GM06990 (cell line): ENCODE measurements at places on chromosomes 12 and 14.
A peak's percentile ranks its signal among the peaks of the same experiment; 100 is the strongest.

DNA sequence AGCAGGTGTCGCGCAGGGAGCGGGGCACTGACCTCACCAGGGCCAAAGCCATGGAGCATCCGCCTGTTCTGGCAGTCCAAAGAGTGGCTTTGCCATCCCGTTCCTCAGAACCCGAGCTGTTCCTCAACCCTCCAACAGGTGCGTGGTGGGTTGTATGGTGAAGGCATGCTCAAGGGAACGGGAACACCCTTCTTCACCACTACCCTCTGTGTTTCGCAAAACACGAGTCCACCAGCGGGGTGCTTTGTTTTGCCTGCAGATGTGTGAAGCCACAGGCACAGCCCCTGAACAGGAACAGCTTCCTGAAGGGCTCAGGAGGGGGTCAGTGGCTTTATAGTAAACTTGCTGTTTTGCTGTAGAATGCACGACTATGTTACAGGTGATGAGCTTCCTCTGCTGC lies 52.7 kb downstream of the SMOC1 start:
- no peak for DNase-seq

GRCh38 chr12:75571656-75572205 lies 60.3 kb upstream of the KRR1 start:
- DNase-seq: no peak

DNA sequence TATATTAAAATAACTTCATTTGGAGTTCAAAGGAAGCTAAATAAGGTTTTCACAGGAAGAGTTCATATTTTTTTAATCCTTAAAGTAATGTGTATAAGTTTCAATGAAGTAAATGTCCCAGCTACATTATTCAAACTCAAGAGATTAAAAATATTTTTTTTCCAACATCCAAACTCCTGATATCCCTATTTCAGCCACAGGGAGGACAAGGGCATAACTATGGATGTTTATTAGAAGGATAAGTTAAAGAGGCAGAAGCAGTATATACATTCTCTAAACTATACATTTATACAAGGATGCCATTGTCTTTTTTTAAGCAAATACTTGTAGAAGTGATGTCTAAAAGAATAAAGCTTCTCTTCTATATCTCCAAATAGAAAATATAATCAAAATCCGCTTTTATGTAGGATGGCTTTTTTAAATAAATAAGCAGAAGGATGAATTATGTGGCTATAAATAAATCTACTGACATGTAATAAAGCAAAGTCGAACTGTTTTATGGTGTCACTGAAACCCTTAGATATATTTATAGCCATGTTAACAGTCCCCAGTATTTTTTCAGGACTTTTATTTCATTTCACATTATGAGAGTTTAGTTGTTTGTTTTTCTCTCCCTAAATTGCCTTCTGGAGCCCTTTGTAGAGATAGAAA lies 936.5 kb downstream of the DIO2 start:
- no peak for DNase-seq

GRCh38 chr14:104142946-104143470 lies 4.6 kb downstream of the KIF26A start:
- no peak for DNase-seq

DNA sequence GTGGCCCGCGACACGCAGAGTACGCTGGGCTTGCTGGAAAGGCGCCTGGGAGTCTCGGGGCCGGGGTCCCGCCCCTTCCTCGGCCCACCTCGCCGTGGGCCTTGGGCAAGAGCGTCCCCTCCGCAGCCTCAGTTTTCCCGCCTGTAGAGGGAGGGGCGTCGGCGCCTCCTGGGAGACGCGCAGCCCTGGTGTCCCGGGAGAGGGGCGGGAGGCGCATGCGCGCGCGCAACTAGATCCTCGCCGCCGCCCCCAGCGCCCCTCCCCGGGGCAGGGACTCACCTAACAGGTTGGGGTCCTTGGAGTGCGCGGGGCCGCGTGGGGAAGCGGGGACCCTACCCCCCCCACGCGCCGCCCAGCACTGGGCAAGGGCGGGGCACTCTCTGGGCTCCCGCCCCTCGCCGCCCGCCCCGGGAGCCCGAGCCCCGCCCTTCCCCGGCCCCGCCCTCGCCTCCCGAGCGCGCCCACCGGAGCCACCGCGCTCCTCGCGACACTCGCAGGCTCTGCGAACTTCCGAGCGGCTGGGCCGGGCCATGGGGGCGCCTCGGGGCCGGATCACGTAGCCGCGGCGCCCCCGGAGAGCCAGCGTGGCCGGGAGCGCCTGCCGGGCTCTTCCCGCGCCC lies at the start of gene KIF26A:
TSS of gene KIF26A (plus strand) at position 490 of the 620 bp plus-strand sequence. CDS start 136 bp downstream, outside the sequence.
- DNase-seq: no peak

DNA sequence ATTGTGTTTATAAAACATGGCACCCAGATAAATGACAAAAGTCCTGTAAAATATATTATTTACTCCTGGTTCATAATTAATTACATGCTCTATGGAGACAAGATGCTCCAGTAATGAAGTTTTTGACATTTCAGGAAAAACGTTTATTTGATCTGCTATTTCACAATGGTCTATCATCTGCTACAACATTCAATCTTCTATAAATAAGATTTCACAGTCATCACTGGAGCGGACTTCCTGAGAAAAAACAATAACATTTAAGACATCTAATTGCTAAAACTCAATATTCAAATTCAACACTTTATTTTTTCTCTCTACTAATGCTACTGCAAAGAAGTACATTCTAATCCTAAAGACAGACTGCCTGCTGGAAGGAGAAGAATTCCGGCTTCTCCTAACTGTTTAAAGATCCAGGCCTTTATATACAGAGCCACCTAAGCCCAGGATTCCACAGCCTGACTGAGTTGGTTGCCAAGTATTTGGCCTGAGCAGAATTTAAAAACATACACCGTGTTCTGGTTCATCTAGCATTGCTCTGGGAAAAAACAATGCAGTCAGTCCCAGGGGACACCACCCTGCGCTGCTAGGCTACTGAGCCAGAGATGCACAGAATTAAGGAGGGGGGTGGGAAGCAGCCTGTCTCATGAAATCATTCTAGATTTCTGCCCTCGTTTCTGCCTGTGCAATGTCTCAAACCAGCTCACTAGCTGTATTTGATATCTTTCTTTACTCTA lies 58.0 kb downstream of the TMTC1 start:
- peak; percentile 4 for DNase-seq

DNA sequence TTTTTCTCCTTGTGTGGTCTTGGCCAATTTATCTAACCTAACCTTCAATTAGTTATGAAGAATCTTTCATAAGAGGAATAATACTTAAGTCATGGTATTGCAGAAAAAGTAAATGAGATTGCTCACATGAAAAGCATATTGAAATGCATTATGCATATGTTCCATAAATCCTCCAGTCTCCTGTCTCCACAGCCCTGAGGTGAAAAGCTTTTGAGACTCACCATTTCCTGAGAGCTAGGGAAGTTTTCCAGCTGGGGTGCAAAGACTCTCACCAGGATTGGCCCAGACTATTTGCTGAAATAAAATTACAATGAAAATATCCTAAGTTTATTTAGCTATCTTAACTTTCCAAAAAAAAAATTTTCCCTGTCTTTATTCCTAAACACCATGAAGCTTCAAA lies 723.8 kb upstream of the FLRT2 start:
- no peak for DNase-seq

- DNase-seq: no peak
Observed at GRCh38 chr14:66476964-66477363, 9.2 kb upstream of the CCDC196 start.

GRCh38 chr12:57628280-57629191 lies 4.5 kb downstream of the B4GALNT1 start:
- no peak for DNase-seq

GRCh38 chr14:94119071-94119470 lies 8.5 kb downstream of the IFI27 start:
- no peak for DNase-seq

DNA sequence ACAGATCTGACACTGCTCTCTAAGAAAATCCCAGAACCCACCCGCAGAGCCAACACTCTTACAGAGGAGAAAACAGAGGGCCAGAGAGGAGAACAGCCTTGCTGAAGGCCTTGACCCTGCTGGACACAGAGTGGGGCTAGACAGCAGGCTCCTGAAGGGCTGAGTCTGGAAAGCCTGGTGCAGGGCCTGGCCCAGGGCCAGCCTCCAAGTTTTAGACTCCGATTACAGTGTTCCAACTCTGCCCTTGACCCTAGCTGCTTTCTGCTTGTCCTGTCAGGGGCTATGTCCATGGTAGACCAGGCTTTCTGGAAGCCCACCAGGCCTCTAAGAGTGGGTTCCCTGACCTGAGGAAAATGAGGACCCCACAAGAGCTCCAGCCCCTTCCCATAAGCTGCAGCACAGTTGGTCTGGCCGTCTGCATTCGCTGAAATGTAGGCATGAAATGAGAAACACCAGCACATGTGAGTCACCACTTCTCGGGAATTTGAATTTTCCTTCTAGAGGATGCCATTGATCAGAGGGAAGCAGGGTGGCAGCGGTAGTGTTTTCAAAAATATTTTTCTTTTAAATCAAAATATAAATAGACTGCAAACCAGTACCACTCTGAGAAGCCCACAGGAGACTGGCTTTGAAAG lies 154.4 kb downstream of the CALM1 start:
- no peak for DNase-seq

DNA sequence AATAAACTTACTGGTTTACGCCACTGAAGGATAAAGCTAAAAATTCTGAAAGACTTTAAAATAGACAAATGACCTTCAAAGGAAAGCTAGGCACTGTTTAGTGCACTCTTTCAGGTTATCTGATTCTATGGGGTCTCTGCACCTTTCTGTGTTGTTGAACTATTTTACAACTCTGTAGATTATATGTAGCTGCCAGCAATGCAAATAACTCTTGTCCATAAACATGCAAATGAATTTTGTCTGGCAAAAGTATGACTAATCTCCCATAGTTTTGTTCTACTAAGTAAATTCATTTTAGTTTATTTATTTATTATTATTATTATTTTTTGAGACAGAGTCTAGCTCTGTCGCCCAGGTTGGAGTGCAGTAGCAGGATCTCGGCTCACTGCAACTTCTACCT lies 266.3 kb upstream of the CCDC196 start:
- DNase-seq: no peak

GRCh38 chr12:58871556-58871955 lies 48.7 kb downstream of the LRIG3 start:
- no peak for DNase-seq

- no peak for DNase-seq
Observed at GRCh38 chr14:74008843-74009499, 10.1 kb downstream of the ENTPD5 start.

GRCh38 chr12:48938805-48939204 lies 13.5 kb upstream of the FKBP11 start:
- no peak for DNase-seq

GRCh38 chr12:100982511-100983183 lies 188.1 kb downstream of the ANO4 start:
- DNase-seq: no peak

DNA sequence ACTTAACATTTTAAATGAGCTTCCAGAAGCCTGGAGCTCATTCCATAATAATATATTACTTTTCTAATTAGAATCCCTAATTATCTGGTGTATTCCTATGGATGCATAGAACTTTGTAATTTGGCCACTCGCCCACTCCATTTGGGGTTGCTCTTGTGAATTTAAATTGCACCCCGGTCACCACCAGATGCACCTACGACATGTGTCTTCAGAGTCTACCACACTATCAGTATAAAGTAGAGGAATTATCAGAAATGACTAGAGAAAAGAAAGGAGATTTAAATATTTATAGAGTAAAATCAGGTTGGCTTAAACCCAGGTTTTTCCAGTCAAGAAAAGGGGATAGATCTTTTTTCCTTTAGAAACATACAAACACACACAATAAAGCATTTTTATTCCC lies 145.8 kb upstream of the DCN start:
- no peak for DNase-seq

DNA sequence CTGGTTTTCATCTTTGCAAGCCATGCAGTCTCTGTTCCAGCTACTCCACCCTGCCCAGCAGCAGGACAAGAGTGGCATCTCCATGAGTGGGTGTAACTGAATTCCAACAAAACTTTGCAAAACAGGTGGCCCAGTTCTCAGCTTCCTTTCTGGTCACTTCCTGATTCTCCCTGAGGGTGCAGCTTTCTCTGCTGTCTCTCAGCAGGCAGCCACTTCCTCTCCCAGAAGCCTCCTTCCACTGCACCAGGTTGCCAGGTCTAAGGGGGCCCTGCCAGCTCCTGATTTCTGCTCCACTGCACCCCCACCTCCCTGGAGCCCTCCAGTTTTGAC lies 341.0 kb upstream of the FKBP4 start:
- no peak for DNase-seq

DNA sequence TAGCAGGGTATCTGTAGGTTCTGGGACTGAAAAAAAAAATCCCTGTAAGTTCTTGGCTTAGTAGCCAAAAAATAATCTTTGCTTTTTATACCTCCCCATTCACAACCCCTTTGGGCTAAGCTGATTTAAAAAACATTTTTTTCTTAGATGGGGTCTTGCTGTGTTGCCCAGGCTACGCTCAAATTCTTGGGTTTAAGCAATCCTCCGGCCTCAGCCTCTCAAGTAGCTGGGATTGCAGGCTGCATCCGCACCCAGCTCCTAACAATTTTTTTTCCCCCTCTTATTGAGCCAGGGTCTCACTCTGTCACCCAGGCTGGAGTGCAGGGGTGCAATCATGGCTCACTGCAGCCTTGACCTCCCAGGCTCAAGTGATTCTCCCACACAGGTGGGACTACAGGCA lies 9.1 kb upstream of the ISM2 start:
- no peak for DNase-seq

DNA sequence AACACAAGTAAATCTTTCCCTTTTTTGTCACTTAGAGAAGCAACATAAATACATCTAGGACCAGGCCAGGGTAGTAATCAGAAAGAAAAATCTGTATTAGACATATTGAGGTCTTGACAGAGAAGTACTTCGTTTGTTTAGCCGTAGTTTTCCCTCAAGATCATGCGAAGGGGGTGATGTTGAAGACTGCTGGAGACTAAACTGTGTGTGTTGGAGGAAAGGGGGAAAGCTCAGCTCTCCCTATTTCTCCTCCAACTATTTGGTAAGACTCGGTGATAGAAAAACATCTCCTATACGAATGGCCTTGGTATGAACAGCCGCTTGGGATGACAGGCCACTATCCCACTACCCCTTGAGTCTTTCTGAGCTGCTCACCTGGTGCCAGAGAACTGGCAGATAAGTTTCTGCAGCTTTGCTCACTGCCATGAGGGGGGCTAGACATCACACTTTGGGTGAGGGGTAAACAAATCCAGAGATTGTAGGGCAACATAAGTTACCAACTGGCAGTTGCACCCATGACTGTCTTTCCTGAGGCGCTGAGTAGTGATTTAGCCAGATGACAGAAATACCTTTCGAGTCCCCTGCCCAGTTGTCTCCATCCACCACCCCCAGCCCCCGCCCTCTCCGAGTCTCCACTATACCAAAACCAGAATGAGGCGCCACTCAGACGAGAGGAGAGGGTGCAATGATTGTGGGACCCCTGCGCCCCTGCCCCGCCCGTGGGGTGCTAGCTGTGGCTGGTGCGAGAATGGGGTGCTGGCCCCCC lies 685 bp downstream of the VAMP1 start:
- DNase-seq: no peak

DNA sequence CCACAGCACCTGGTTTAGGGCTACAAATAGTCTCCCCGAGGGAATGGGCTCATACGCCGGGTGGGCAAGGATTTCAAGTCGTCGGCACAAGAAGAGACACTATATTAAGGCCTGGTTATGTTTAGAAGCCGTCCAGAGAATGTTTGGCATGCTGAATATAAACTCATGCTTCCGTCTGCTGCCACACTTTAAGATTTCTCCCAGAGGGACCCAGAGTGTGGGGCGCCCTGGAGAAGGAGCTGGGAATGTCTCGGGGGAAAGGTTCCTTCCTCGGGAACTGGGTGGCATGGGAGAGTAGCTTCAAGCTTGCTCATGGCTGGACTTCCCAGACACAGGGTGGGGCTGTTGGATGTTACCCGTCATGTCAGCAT lies 295.7 kb downstream of the CACNA1C start:
- no peak for DNase-seq
